Fibroblast of the conjunctiva (primary cell): ENCODE measurements at places on chromosomes 2 and 18.

DNA sequence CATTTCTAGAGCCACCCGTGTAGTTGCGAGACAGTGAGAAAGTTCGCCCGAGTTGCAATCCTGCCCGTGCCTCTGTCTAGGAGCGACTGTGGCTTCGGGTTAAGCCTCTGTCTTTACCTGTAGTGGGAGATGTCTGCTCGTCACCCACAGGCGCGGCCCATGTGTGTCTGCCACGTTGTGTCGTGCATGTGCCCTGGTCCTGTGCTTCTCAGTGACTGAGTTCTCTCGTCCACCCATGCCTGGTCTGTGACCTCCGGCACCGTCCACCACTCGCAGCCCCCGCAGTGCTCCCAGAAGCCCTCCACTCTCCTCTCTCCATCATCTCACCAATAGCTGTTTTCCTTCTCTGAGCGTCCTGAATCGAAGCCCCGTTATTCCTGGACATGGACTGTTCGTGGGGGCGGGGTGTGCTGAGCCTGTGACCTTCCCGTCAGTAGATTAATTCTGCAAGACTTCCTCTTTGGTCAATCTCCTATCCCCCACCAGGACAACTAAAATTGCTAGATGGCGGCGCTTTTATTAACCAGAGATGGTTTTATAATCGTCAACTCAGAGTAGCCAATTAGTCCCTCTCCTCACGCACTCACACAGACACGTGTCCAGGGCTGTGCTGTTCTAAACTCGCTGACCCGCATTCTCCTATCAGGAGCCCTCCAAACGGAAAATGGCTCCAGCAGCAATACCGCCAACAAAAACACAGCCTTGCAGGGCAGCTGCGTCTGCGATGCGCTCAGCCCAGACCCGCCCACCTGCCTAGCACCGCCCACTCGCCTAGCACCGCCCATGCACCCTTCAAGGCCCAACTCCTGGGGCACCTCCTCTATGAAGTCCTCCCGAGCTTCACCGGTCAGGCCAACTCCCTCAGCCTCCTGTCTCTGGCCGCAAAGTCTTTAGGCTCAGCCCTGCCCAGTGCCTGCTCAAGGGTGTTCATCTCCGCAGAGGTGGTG is 119.4 kb downstream of the TWIST2 start:
- DNase-seq, result no peak

- no peak for DNase-seq
These were observed 42.8 kb upstream of the FANCL start for GRCh38 chr2:58283931-58284330.

- peak; percentile 94 for DNase-seq
These were observed 85.7 kb downstream of the COPS8 start for GRCh38 chr2:237171396-237171795.

GRCh38 chr2:42101206-42102023 is 53.6 kb downstream of the PKDCC start:
- no peak for DNase-seq

GRCh38 chr2:232779934-232780333 is 3.6 kb upstream of the KCNJ13 start:
- DNase-seq, result no peak

- peak; percentile 9 for DNase-seq
These were observed 55.1 kb upstream of the SIX3 start for GRCh38 chr2:44886414-44886813.

- no peak for DNase-seq
These were observed 713.7 kb downstream of the TSN start for GRCh38 chr2:122469147-122469546.

DNA sequence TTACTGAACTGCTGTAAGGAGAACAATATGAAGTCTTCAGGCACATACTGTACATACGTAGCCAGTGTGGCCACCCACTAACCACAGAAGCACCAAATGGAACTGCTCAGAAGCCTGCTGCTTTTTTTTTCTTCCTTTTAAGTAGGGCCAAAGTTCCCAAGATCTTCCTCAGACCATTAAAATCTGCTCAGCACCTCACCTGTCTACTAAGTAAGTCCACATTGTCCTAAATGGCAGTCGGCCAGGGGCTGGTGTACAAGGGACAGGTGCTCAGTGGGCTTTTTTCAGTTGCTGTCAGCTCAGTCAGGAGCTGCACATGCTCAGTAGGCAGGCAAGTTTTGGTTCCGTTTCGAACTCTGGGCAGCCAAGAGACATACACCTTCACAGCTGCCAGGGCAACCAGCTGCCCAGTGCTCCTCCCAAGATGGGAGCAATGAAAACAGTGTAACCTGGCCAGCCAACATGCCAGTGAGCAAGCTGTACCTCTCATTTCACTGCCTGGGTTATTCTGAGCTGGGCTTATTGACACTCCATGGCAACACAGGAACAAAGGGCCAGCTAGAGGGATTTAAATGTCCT is 86.1 kb downstream of the ACVR1 start:
- no peak for DNase-seq

DNA sequence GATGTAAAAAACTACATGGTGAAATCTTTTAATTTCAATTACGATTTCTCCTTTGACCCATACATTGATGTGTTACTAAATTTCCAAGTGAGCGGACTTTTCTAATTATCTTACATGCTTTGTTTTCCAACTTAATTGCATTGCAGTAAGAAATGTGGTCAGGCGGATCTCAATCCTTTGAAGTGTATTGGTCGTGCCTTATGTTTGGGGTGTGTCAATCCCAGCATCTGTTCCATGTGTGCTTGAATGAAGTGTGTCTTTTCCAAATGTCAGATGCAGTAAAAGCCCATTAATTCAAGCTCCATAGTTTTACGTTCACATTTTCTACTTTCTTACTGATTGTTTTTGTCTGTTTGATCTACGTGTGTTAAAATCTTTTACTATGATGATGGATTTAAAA is 113.1 kb downstream of the UXS1 start:
- no peak for DNase-seq

DNA sequence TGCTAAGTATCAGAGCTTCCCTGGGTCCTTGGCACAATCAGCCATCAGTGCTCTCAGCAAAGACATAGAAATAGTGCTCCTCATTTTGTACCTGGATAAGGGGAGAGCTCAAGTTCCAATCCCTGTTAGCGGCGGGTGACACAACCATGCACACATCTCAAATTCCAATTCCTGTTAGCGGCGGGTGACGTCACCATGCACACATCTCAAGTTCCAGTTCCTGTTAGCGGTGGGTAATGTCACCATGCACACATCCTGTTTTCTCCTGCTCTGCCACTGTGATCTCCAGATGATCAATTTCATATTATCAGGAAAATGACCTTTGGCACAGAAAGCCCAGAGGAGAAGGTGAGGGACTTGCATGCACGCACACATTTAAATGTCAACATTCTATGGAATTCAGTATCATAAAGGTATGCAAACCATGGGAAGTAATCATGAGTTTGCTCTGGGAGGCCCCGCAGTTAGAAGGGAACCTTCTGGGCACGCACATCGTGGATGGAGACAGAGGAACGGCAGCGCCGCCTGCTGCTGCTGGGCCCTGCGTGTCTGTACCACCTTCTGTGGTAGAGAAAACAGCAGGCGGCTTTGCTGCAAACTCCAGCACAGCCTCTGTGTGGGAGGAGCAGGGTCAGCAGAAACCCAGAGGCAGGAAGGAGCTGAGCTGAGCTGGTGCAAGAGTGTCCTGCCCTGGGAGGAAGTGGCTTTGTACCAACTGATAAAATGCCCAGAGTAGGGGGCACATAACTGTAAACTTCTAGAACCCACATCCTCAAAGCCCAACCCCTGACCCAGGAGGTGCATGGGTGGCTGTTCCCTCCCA is 77.8 kb downstream of the MBP start:
- DNase-seq, result peak; percentile 69

GRCh38 chr2:240974771-240975572 is 23.4 kb upstream of the SNED1 start:
- no peak for DNase-seq

GRCh38 chr2:98985905-98986666 is 50.1 kb upstream of the CRACDL start:
- no peak for DNase-seq

DNA sequence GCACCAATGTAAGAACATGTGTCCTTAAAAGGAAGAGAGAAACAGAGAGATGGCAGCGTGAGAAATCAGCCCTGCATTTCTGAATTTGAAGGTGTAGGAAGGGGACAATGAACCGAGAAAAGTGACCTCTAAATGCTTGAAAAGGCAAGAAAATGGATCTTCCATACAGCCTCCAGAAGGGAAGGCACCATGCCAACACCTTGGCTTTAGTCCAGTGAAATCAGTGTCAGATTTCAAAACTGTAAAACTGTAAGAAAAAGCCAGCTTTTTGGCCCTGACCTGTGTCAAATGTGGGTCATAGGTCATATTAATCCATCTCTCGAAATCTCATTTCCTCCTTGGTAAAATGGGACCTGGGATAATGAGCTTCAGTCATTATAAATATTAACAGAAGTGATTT is 762.3 kb downstream of the DCDC2C start:
- DNase-seq, result no peak

DNA sequence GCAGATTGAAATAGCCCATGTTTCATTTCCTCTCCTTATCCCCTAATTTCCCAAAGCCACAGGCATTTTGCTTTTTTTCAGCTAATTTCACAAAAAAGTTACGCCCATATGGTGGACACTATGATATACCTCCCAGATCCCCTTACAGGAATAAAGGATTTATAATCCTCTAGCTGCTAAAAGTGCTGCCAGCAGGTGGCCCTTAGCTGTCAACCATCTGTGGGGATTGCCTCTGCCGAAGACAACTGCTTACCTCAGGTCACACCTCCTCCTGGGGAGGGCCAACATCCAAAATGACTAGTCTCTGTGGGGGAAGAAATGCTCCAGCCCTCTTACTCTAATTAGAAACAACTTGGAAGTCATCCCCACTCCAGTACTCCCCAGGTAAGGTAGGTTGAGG is 61.0 kb upstream of the EPB41L3 start:
- no peak for DNase-seq

GRCh38 chr2:241232736-241233575 is 44.5 kb downstream of the ANO7 start:
- no peak for DNase-seq

- DNase-seq, result no peak
These were observed 164.7 kb downstream of the GRB14 start for GRCh38 chr2:164456619-164457018.

- no peak for DNase-seq
These were observed 12.2 kb downstream of the SCN2A start for GRCh38 chr2:165251366-165251765.

DNA sequence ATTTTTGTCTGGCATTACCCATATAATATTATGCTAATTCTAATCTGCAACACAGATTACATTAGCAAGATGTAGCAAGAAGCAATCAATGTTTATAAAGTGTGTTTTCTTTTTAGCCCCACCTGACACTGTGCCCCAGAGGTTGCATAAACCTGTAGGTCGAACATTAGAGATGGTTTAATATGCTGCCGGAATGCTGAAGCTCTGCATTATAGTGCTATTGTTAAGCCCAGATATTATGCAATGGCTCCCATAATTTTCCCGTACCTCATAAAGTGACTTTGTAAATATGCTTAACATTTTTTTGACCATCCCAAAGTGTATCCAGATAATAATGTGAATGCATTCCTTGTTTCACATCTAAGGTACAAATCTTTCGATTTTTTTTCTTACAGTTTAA is 109.3 kb upstream of the MAP4K3 start:
- no peak for DNase-seq

- no peak for DNase-seq
These were observed 99.3 kb downstream of the KLHL29 start for GRCh38 chr2:23484275-23484674.

DNA sequence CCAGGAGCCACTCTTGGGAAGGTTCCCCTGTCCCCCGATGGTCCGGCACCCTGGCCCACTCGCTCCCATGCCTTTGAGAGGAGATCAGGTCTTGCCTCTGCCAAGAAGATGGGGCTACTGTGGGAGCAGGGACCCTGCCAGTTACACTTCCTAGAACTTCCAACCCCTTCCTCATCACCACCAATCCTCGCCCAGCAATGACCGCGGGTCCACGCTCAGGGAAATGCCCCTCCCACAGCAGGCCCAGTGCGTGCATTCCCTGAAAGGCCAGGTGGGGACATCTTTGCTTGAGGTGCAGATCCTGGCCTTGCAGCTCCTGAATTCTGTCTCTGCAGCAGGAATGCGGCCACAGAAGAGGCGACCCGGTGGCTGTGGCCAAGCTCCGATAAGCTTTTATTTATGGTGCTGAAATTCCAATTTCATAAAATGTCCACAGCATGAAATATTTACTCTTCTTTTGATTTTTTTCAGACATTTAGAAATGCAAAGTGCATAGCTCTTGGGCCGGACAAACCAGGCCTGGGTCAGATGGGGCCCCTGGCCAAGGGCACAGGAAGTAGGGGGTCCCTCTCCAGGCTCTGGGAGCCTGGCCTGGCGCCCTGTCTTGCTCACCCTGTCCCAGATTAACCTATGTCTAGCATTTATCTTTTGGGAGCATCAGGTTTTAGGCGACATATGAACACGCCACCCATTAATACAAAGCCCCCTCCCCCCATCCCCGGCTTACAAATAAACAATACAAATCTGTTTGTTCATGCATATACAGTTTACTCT is 29.8 kb downstream of the PXDN start:
- no peak for DNase-seq

GRCh38 chr2:216648105-216648504 is 14.9 kb downstream of the IGFBP2 start:
- no peak for DNase-seq

DNA sequence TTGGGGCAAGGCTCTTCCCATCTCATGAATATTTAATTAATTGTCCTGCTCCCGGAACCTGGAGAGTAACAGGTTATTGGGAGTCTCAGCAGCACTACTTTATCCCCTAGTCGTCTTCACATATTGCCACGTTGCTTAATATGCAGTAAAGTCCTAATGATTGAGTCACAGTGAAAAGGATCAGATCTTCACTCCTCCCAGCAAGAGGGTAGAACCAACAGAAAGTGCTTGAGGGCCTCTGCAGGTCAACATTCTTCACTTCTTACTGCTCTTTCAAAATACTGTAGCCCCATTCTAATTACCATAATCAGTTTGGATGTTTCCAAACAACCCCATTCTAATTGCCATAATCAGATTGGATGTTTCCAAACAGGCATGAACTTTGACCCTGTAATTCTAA is 801.0 kb downstream of the LRRTM4 start:
- DNase-seq, result no peak

- no peak for DNase-seq
These were observed 42.1 kb upstream of the TAF1B start for GRCh38 chr2:9800975-9801726.

- DNase-seq, result peak; percentile 74
These were observed 46.4 kb upstream of the STON1 start for GRCh38 chr2:48483506-48483905.

DNA sequence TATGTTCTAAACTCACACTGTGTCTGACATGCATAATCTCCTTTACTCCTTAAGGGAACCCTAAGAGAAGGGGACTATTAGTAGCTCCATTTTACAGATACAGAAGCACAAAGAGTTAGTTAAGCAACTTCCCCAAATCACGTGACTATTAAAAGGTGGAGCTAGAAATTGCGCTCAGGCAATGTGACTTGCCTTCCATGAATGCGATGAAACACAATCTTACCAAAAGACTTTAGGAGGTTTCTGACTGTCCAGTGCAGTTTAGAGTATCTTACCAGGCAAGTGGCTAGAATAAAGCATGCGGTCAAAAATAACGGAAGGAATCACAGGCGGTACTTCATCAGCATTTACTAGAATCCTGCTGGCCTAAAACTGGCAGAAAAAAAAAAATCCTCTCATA is 70.4 kb downstream of the ZNF521 start:
- DNase-seq, result no peak

- no peak for DNase-seq
These were observed 8.5 kb downstream of the MEIS1 start for GRCh38 chr2:66443186-66443978.

GRCh38 chr2:25230198-25230947 is 62.0 kb upstream of the POMC start:
- no peak for DNase-seq
